ENCODE measurements at places on chromosomes 5 and 9. TPM values are rescaled to one million over a fixed set of nuclear protein-coding genes. Genes with fewer than 3 reads are reported as not detected.
A peak's percentile ranks its signal among the peaks of the same experiment; 100 is the strongest.

The CNTNAP3 gene
- total RNA-seq: 12.6 TPM

DNA sequence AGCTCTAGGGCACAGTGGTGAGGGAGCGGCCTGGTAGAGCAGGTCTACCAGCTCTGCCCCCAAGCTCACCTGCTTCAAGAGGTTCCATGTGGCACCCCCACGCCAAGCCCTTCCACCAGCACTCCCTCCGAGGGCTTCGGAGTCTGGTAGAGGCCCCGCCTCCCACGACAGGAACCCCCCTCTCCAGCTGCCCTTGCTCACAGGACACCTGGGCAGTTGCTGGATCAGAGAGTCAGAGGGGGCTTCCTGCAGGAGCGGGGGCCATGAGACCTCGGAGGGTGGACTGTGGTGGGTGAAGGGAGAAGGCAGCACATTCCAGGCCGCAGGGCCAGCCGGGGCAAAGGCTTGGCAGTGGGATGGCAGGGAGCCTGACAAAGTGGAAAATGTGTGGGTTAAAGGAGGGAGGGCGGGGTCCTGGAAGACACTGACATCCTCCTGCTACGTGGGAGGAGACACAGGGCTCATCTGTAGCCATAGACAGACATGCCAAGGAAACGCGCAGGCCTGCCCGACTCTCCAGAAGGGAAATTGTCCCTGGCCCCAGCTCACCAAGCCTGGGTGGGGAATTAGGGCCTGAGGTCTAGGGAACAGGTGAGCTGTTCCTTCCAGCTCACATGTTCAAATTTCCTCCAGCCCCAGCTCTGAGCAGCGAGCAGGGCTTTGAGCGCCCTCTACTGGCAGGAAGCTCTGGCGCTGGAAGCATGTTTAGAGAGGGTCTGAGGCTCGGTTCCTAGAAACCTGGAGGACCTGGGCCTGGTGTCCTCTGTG is 74.2 kb downstream of the NTNG2 start:
- peak; percentile 92 for DNase-seq

DNA sequence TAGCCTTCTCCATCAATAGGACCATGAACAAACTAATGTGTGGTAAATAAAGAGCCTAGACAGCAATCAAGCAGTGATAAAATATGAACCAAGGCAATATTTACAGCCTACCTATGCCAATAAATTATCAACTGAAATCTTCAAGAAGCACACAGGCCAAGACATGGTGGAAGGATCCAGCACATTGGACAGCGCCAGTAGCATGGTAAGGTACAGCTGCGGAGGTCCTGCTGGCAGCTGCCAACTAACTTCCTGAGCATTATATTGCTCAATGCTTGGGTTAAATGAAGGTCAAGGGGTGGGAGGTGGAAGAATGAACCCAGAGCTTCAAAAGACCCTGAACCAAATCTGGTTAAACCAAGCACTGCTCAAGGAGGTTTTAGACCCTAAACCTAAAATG is 16.5 kb upstream of the SPDL1 start:
- DNase-seq: no peak

- no peak for DNase-seq
These were observed 397.8 kb downstream of the EFNA5 start for GRCh38 chr5:107272954-107273353.

The PCDHGA5 gene
- 4.6 TPM for total RNA-seq

The GABRA6 gene
- total RNA-seq: not detected

GRCh38 chr9:130565792-130566191 is 13.6 kb upstream of the FUBP3 start:
- DNase-seq: no peak
